ENCODE measurements at places on chromosomes 5 and 9. TPM values are rescaled to one million over a fixed set of nuclear protein-coding genes. Genes with fewer than 3 reads are reported as not detected.
A peak's percentile ranks its signal among the peaks of the same experiment; 100 is the strongest.

- no peak overlapping the region for H3K27ac ChIP-seq
- no peaks in the 10 kb centered on the region for H3K4me1 ChIP-seq
- peak; percentile 31 for DNase-seq
- no peaks in the 10 kb centered on the region for H3K36me3 ChIP-seq
- H3K4me3 ChIP-seq: no peak overlapping the region
Measured at GRCh38 chr5:76180814-76181805, 97.9 kb downstream of the SV2C start.

KIAA0825 gene
- 1.2 TPM for total RNA-seq

LURAP1L gene
- 0.96 TPM for total RNA-seq

DNA sequence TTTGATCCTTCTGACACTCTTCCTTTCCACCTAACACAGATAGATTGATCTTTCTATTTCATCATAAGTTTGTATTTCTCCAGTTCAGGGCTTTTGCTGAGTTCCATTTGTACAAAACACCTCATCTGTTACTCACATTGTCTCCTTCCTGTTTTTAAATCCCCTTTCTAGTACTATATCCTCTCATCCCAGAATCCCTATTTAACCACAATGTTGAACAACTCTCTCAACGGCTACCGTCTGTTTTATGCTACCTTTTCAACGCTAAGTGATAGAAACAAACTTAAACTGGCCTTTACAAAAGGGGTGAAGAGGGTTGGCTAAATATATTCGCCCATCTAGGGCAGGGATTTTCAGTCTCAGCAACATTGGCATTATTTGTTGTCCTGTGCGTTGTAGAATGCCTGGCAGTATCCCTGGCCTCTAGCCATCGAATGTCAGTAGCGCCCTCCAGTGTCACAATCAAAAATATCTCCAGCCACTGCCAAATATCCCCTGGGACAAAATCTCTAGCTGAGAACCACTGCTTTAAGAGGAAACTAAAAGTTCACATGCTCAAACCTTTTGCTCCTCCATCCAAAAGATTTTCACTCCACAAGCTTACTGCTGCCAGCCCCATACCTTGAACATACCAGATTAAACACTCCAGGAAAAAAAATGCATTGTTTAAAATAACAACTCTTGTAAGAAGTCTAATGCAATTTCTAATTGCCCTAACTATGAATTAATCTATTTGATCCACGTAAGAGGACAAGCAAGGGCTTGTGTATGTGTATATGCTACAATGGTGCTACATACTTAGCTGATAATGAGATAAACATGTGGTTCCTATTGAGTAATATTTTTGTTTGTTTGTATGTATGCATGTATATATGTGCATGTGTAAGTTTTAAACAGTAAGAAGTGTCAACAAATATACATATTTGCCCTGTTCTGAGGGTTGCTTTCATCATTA is 344.0 kb downstream of the PTPRD start:
- H3K27ac ChIP-seq: no peak overlapping the region
- H3K4me1 ChIP-seq: no peaks in the 10 kb centered on the region
- DNase-seq: peak; percentile 67
- no peaks in the 10 kb centered on the region for H3K27me3 ChIP-seq
